ENCODE measurements at places on chromosomes 4 and X. TPM values are rescaled to one million over a fixed set of nuclear protein-coding genes. Genes with fewer than 3 reads are reported as not detected.

- no peaks in the 10 kb centered on the region for H3K27me3 ChIP-seq
- H3K36me3 ChIP-seq: no peaks in the 10 kb centered on the region
- H3K4me1 ChIP-seq: no peaks in the 10 kb centered on the region
- H3K4me3 ChIP-seq: no peak overlapping the region
These were observed 55.3 kb downstream of the FHDC1 start for GRCh38 chr4:152991398-152991797.

DNA sequence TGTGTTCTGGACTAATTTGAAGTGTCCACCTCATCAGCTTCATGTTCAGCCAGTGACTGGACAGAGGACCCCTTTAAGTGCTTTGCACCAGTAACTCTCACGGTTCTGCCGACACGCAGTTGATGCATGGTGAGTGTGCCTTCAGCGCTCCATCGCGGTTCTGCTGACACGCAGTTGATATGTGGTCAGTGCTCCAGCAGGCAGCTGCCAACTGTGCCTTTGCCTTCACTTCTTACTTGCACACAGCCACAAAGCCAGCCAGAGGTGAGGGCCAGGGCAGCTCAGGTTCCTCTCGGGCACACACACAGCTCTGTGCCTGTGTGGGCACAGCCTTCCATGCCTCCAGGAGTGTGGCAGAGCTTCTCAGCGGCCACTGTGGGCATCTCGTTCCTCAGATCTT, 12.4 kb downstream of the NKX1-1 start:
- DNase-seq: no peak
- no peak overlapping the region for H3K4me3 ChIP-seq
- H3K27me3 ChIP-seq: no peaks in the 10 kb centered on the region
- no peak overlapping the region for H3K27ac ChIP-seq

DNA sequence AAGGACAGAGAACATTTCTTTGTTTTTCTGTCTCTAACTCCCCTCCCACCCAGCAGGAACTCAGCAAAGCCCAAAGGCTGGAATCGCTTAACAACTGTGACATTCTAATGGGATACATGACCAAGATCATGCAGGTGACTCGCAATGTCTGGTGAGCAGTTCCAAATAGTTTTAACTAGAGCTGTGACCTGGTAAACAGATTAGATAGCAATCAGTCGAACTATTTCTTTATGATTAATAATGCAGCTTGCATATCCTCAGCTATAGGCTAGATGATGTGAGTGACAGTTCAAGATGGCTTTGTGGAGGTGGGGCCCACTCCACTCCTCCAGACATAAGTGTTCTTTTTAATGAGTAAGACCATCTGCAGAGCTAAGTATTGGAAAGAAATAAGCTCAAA, 20.0 kb upstream of the GABRE start:
- no peaks in the 10 kb centered on the region for H3K36me3 ChIP-seq
- no peak overlapping the region for H3K4me3 ChIP-seq
- no peak overlapping the region for H3K27ac ChIP-seq
- H3K4me1 ChIP-seq: no peaks in the 10 kb centered on the region
- H3K27me3 ChIP-seq: no peaks in the 10 kb centered on the region

DNA sequence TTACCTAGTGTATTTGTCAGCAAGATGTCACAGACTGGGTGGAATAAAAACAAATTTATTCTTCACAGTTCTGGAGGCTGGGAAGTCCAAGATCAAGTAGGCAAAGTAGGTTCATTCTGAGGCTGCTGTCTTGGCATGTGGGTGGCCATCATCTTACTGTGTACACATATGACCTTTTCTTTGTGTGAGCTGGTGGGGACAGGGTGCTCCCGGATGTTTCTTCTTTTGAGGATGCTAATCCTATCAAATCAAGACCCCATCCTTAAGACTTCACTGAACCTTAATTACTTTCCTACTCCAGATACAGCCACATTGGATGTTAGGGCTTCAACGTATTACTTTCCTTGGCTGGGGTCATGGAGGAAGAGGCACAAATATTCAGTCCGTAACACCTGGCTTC, 74.0 kb downstream of the TLL1 start:
- H3K27ac ChIP-seq: no peak overlapping the region
- H3K4me1 ChIP-seq: no peaks in the 10 kb centered on the region
- H3K36me3 ChIP-seq: no peaks in the 10 kb centered on the region
- no peaks in the 10 kb centered on the region for H3K27me3 ChIP-seq
- DNase-seq: no peak

- no peak overlapping the region for H3K27ac ChIP-seq
- no peak for DNase-seq
- H3K4me1 ChIP-seq: no peaks in the 10 kb centered on the region
- H3K36me3 ChIP-seq: no peaks in the 10 kb centered on the region
These were observed 53.9 kb upstream of the TENM3 start for GRCh38 chr4:182189103-182189878.

GRCh38 chr4:30714408-30715031, 5.6 kb upstream of the PCDH7 start:
- H3K27ac ChIP-seq: no peak overlapping the region
- H3K27me3 ChIP-seq: peaks cover 10% of the 10 kb centered on the region
- H3K36me3 ChIP-seq: no peaks in the 10 kb centered on the region
- H3K4me3 ChIP-seq: no peak overlapping the region

Gene DGAT2L6
- total RNA-seq: not detected

Gene PRRG1
- not detected for total RNA-seq

Gene EDA
- total RNA-seq: 2.4 TPM

Gene SMR3B
- not detected for total RNA-seq
